CD4-positive, alpha-beta memory T cell (primary cell): ENCODE measurements at places on chromosomes 3 and 15.

DNA sequence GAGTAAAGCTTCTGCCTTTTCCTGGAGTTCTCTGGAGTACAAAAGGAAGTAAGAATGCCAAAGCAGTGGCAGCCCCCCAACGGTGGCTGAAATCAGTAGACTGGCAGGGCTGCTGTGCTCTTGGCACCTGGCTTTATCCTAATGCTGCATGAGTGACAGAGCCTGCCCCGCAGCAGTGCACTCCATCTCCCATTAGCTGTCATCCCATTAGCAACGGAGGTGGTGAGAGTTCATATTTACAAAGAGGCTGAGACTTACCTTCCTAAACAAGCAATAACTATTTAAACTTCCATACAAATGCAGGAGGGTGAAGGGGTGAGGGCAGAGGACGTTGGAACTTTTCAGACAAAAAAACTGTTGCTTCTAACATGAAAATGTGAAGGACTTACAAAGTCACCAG lies 51.9 kb downstream of the SERPINI1 start:
- no peak for DNase-seq

DNA sequence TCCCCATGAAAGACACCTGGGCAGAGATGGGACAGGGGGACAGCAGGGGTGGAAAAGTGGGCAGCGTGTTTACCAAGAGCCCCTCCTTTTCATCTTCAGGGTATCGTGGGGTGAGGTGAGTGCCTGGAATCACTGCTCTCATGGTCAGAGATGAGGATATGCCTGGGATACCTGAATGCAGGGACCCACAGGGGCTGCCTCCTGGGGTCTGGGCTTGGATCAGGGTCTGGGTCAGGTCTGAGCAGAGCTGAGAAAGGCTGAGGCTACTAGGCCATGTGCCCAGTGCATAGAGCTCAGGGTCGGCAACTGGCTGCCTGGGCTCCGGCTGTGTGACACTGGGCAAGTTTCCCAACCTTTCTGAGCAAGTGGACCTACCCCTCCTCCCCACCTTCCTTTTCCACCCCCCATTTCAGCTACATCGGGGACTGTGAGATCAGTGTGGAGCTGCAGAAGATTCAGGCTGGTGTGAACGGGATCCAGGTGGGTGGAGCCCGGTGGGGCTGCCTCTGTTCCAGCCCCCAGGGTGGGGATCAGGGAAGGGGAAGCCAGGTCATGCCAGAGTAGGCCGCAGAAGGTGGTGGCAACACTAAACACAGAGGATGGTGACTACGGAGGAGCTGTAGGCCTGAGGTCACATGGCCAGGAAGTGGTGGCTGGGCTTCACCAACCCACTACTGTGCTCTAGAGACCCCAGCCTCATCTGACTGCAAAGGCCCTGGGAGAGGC lies 24.5 kb downstream of the ESYT3 start:
- DNase-seq, result no peak

DNA sequence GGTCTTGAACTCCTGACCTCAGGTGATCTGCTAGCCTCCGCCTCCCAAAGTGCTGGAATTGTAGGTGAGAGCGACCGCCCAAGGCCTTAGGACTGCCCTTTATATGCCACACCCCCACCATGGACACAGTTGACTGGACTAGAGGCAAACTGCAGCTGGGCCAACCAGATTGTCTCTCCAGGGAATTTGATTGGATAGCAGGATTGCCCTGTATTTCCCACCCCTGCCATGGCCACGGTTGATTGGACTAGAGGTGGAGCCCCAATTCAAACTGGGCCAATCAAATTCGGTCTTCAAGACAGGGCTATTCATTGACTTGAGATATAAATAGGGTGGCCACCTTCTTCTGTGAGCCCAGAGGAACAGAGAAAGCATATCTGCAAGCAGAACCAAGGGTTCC lies 6.9 kb upstream of the CLPX start:
- DNase-seq, result no peak

- no peak for DNase-seq
These were observed 12.6 kb upstream of the APH1B start for GRCh38 chr15:63264688-63265293.

GRCh38 chr3:53613125-53613524 lies 118.7 kb downstream of the CACNA1D start:
- no peak for DNase-seq

GRCh38 chr3:127767126-127767525 lies 55.2 kb downstream of the MGLL start:
- DNase-seq, result no peak

- peak; percentile 39 for DNase-seq
These were observed 60.8 kb upstream of the ZBTB38 start for GRCh38 chr3:141307351-141308059.

DNA sequence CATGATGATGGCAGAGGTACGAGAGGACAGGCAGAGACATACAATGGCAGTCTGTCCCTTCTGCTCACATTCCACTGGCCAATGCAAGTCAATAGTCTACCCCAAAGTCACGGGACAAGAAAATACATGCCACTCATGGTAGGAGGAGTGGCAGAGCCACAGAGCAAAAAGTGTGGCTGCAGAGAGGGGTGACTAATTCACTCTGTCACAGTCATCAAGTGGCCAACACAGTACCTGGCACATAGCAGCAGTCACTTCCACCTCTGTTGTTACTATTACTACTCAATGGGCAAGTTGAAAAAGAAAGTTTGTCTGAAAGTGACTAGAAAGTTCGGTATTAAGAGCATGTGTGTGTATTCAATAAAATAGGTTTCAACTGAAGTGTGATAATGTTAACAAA lies 91.4 kb downstream of the SMAD3 start:
- no peak for DNase-seq

- no peak for DNase-seq
These were observed 19.8 kb downstream of the PCSK6 start for GRCh38 chr15:101469520-101470288.
